Effector CD4-positive, alpha-beta T cell (primary cell): ENCODE measurements at places on chromosomes 2 and 18.
A peak's percentile ranks its signal among the peaks of the same experiment; 100 is the strongest.

- DNase-seq: no peak
These were observed 76.5 kb downstream of the HNRNPLL start for GRCh38 chr2:38526195-38526594.

DNA sequence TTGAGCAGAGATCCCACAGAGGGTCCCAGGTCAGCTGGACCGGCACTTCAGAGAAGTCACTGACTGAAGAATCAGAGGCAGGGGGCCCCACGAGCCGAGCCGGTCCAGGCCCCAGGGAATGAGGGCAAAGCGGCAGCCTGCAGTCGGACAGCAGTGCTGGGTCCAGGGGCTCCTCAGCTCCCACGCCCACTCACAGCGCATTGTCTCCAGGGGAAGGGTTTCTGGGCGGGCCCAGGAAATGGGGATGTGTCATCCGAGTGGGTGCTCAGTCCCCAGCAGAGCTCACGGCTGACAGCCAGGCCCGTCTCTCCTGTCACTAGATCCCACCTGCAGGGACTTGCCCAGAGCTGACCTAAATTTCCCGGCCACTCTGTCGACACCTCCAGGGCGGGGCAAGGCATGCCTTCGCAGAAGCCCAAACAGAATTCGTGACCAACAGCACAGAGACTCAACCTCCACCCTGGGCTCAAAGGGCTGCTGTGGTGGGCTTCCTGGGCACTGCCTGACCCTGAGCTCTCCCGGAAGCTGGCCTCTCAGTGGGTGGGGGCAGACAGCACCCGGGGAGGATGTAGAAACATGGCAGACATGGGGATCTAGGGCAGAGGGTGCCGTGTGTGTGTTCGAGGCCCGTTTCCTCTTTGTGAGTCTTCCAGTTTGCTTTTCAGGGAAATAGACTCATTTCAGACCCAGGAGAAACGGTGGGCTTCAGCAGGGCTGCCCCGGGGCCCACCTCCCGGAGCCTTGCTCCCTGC lies 42.1 kb upstream of the TAF1B start:
- DNase-seq: peak; percentile 48

DNA sequence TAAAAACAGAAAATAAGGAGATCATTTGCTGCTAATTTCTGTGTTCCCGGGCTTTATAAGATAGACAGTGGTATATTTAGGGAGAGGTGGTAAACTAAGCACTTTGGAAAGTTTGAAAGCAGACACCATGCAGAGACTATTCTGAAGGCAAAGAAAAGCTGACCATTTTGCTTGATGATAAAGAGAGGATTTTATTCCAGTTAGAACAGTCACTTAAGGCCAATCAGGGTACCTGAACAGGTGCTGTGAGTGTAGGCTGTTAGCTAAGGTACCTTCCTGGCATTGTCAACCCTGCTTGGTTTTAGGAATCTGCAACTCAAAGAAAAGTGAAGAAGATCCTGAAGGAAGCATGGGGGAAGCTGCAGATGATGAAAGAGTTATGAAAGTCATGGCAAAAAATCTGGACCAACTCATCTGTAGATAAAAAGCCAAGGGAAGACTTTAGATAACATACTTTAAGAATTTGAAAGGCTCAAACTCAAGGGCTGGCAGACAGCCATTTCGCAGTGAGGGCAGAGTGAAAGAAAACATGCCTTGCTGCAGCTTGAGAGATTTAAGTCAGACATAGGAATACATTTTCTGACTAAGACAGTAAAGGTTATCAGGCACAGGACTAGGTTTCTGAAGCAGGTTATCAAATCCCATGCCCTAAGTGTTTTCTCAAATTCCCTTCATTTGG lies 80.1 kb upstream of the ARL5A start:
- no peak for DNase-seq

GRCh38 chr2:36834731-36835524 lies 131.4 kb downstream of the STRN start:
- no peak for DNase-seq

GRCh38 chr2:10462178-10463083 lies 14.3 kb upstream of the ODC1 start:
- DNase-seq: no peak

- DNase-seq: no peak
These were observed 60.4 kb upstream of the SEC11C start for GRCh38 chr18:59079264-59079663.

DNA sequence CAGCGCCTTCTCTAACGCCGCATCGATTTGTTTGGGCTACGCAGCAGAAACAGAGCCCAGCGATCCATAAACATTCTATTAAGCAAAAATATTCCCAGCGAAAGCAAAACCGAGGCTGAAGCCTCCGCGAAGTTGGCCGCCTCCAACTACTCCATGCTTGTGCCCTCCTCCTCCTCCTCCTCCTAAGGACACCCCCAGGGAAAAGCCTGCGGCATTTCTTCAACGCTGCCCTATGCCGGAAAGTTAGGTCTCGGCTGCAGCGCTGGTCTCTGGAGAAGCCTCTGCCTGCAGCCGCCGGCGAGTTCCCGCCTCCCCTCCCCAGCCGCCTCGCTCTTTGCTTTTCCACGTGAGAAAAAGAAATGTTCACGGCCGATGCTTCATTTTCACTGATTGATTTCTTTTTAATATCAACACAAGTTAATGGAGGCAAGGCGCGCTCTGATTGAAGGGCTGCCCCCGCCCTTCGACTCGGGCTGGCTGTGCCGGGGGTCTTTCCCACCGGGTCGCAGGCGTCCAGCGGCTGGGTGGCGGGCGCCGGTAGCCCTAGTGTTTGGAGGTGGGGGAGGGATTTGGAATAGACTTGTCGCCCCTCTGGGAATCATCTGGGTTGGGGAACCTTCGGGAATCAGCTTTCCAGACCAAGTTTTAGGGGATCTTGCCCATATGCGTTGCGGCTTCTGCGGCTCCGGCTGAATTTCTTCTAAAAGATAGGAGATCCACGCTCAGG lies 3.9 kb downstream of the NRP2 start:
- DNase-seq: no peak

GRCh38 chr2:3654011-3654410 lies 4.0 kb upstream of the ALLC start:
- no peak for DNase-seq

DNA sequence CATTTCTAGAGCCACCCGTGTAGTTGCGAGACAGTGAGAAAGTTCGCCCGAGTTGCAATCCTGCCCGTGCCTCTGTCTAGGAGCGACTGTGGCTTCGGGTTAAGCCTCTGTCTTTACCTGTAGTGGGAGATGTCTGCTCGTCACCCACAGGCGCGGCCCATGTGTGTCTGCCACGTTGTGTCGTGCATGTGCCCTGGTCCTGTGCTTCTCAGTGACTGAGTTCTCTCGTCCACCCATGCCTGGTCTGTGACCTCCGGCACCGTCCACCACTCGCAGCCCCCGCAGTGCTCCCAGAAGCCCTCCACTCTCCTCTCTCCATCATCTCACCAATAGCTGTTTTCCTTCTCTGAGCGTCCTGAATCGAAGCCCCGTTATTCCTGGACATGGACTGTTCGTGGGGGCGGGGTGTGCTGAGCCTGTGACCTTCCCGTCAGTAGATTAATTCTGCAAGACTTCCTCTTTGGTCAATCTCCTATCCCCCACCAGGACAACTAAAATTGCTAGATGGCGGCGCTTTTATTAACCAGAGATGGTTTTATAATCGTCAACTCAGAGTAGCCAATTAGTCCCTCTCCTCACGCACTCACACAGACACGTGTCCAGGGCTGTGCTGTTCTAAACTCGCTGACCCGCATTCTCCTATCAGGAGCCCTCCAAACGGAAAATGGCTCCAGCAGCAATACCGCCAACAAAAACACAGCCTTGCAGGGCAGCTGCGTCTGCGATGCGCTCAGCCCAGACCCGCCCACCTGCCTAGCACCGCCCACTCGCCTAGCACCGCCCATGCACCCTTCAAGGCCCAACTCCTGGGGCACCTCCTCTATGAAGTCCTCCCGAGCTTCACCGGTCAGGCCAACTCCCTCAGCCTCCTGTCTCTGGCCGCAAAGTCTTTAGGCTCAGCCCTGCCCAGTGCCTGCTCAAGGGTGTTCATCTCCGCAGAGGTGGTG lies 119.4 kb downstream of the TWIST2 start:
- no peak for DNase-seq

- DNase-seq: no peak
These were observed 81.9 kb downstream of the TMEM131 start for GRCh38 chr2:97913846-97914245.

DNA sequence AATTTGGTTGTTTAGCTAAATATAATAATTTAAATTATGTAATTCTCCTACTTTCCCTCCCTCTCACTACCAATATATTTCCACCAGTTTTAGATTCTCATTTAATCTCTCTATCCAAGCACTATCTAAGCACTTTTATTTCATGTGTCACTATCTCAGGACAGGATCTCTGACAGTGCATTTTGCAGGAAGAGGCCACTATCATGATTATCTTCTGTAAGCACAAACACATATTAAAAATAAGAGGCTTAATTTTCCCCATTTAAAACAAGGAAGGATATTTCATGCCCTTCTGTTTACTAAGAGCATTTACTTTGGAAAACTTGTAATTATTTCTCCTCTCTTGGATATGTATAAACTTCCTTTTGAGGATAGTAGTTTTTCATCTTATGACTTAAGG lies 726.2 kb upstream of the ZNF804A start:
- no peak for DNase-seq

- DNase-seq: no peak
These were observed 46.5 kb downstream of the THNSL2 start for GRCh38 chr2:88216641-88217040.
